PC-9 (cell line): ENCODE measurements at places on chromosomes 5 and 9. TPM values are rescaled to one million over a fixed set of nuclear protein-coding genes. Genes with fewer than 3 reads are reported as not detected.
A peak's percentile ranks its signal among the peaks of the same experiment; 100 is the strongest.

GRCh38 chr9:102479191-102479590, 515.9 kb upstream of the CYLC2 start:
- no peak for DNase-seq

DNA sequence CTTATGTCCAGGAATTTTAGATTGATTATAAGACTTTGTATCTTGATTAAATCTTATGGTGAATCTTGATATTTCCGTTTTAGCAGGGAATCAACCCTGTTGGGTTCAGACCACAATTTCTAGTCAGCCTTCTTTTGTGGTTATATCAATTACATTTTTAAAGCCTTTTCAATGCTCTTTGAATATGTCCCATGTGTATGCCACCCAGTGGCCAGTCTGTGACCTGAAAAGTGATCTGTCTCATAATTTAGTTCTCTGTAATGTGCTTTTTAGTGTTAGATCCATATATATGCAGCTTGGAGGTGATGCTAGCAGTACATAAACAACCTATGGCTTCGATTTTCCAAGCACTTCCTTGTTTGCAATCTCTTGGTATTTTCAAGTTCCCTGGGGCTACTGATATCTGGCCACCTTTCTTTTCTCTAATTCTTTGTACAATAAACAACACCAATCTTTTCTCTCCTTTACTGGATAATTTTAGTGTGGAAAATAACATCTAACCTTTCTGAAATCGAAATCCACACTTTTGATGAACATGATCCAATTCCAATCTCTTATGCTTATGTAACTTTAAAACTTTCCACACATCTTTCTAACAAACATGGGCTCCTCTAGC, 28.8 kb downstream of the PDE8B start:
- DNase-seq, result peak; percentile 14

GRCh38 chr5:140674211-140674610, 835 bp upstream of the DND1 start:
- DNase-seq, result no peak

GRCh38 chr5:177362610-177363507, 5.1 kb downstream of the RGS14 start:
- peak; percentile 80 for DNase-seq

DNA sequence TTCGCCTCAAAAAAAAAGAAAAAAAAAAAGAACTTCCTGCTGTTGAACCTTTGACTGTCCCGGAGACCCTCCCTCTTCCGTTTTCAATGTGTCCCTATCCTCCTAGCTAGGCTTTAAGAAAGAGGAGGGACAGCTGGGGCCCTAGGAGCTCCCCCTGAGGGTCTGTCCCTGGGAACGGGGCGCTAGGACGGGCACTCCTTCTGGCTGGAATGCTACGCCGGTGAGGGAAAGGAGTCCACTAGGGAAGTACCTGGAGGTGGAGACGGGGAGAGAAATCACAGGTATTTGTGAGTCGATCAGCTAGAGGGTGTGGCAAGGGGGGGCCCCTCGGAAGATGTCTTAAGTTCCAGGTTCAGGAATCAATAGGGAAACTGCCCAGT, 4.6 kb downstream of the SIT1 start:
- peak; percentile 54 for DNase-seq

GRCh38 chr9:127330501-127330900, 65.9 kb downstream of the GARNL3 start:
- no peak for DNase-seq

- DNase-seq, result no peak
Observed at GRCh38 chr5:94793816-94794198, 175.3 kb downstream of the SLF1 start.

- DNase-seq, result peak; percentile 67
Observed at GRCh38 chr5:74762599-74762998, 4.3 kb downstream of the GFM2 start.

- DNase-seq, result no peak
Observed at GRCh38 chr9:4519604-4520003, 29.3 kb downstream of the SLC1A1 start.

GRCh38 chr9:86246752-86247161, 12.7 kb downstream of the C9orf153 start:
- no peak for DNase-seq

Gene FCN2
- not detected in 2 replicates for total RNA-seq

Gene PCDHGB2
- 0.28 and 0.33 TPM in 2 replicates for total RNA-seq

Gene PCDHB15
- not detected in 2 replicates for total RNA-seq

Gene SPINK1
- total RNA-seq, result not detected in 2 replicates

Gene EIF4E1B
- total RNA-seq, result not detected in 2 replicates

Gene HTR1A
- total RNA-seq, result not detected in 2 replicates

Gene RETREG1
- 5.6 and 9.7 TPM in 2 replicates for total RNA-seq

Gene TAF11L5
- total RNA-seq, result not detected in 2 replicates

Gene DMRT3
- total RNA-seq, result not detected in 2 replicates
